ENCODE measurements at places on chromosomes 7 and 10. TPM values are rescaled to one million over a fixed set of nuclear protein-coding genes. Genes with fewer than 3 reads are reported as not detected.

- DNase-seq = no peak
- no peaks in the 10 kb centered on the region for H3K36me3 ChIP-seq
- H3K27me3 ChIP-seq = no peaks in the 10 kb centered on the region
- no peak overlapping the region for H3K27ac ChIP-seq
- H3K4me1 ChIP-seq = no peaks in the 10 kb centered on the region
These were observed 22.6 kb upstream of the ZNF735 start for GRCh38 chr7:64184376-64184775.

GRCh38 chr10:48511875-48512231, 93.0 kb downstream of the ARHGAP22 start:
- no peaks in the 10 kb centered on the region for H3K4me1 ChIP-seq
- H3K36me3 ChIP-seq = no peaks in the 10 kb centered on the region
- H3K27ac ChIP-seq = no peak overlapping the region

GRCh38 chr7:14219125-14219524, 229.7 kb upstream of the ETV1 start:
- no peak overlapping the region for H3K4me3 ChIP-seq
- H3K27ac ChIP-seq = no peak overlapping the region
- no peaks in the 10 kb centered on the region for H3K4me1 ChIP-seq
- no peak for DNase-seq

GRCh38 chr10:22461891-22462290, 116.6 kb downstream of the SPAG6 start:
- no peak for DNase-seq
- H3K36me3 ChIP-seq = no peaks in the 10 kb centered on the region
- no peaks in the 10 kb centered on the region for H3K4me1 ChIP-seq
- no peak overlapping the region for H3K27ac ChIP-seq
- no peaks in the 10 kb centered on the region for H3K27me3 ChIP-seq
- no peak overlapping the region for H3K4me3 ChIP-seq

- no peak overlapping the region for H3K27ac ChIP-seq
- no peaks in the 10 kb centered on the region for H3K27me3 ChIP-seq
- DNase-seq = no peak
- H3K36me3 ChIP-seq = no peaks in the 10 kb centered on the region
- no peak overlapping the region for H3K4me3 ChIP-seq
- H3K4me1 ChIP-seq = no peaks in the 10 kb centered on the region
These were observed 199.2 kb upstream of the KMT2E start for GRCh38 chr7:104814671-104815400.

DNA sequence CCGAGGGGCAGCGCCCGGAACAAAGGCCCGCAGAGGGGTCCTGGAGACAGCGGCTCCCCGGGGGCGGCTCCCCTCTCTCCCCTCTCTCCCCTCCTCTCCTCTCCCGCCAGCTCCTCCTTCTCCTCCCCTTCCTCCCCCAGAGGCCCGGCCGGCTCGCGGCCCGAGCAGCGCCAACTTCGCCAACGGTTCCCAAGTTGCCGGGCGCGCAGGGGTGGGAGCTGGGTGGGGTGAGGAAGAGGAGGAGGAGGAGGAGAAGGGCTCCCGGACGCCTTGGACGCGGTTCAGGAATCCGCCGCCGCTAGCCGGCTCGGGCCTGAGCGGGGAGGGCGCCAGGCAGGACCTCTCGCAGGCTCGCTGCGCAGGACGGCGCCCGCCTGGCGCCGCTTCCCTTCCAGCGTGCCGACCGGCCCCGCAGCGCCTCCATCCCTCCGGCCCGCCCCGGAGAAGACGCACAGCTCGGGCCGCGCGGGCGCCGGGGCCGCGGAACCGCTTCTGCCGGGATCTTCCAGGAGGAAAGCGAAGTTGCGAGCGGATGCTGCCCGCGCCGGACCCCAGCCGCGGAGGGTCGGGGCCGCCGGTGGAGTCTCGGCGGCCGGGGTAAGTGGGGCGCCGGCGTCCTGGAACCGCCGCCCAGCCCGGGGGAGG, at the start of gene CHST3:
Gene CHST3 (plus strand): TSS at position 298 of the 645 bp plus-strand sequence. CDS start 41,448 bp downstream, outside the sequence.
- DNase-seq = peak; percentile 8
- peaks cover 6% of the 10 kb centered on the region for H3K4me1 ChIP-seq
- no peak within 1 kb of the TSS for H3K27ac ChIP-seq
- no peaks in the 10 kb centered on the region for H3K27me3 ChIP-seq

Gene GRID1
- polyA plus RNA-seq = not detected

Gene HOXA11
- polyA plus RNA-seq = not detected

- DNase-seq = no peak
- no peak overlapping the region for H3K27ac ChIP-seq
- no peaks in the 10 kb centered on the region for H3K4me1 ChIP-seq
These were observed 169.6 kb downstream of the MTERF1 start for GRCh38 chr7:91710881-91711280.

GRCh38 chr10:89637113-89637512, 7.9 kb downstream of the PANK1 start:
- H3K27ac ChIP-seq = no peak overlapping the region
- H3K4me3 ChIP-seq = no peak overlapping the region
- H3K36me3 ChIP-seq = no peaks in the 10 kb centered on the region
- no peaks in the 10 kb centered on the region for H3K4me1 ChIP-seq

Gene CRPPA
- polyA plus RNA-seq = 0.32 TPM

Gene DLX5
- not detected for polyA plus RNA-seq

Gene CYP2C8
- 0.24 TPM for polyA plus RNA-seq

GRCh38 chr10:78441694-78442093, 408.0 kb downstream of the RPS24 start:
- H3K4me3 ChIP-seq = no peak overlapping the region
- DNase-seq = no peak
- H3K36me3 ChIP-seq = no peaks in the 10 kb centered on the region
- no peak overlapping the region for H3K27ac ChIP-seq

Gene PNLIPRP2
- polyA plus RNA-seq = not detected

DNA sequence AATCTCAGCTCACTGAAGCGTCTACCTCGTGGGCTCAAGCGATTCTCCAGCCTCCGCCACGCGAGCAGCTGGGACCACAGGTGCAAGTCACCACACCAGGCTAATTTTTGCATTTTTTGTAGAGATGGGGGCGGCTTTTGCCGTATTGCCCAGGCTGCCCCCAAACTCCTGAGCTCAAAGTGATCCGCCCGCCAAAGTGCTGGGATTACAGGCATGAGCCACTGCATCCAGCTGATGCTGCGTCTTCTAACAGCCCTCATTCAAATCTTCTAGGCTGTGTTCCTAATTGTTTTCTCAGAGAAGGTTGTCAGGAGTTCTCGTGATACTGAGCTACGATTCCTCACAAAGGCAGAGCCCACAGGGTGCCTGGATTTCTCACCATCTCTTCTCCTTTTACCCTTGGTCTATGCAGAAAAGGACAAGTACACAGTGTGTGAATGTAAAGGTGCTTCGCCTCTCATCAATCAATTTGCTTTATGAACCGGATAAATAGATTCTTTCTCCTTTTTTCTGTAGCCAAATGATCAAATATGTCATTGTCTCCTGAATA, 247.3 kb upstream of the PTN start:
- H3K27me3 ChIP-seq = no peaks in the 10 kb centered on the region
- no peaks in the 10 kb centered on the region for H3K36me3 ChIP-seq
- no peak overlapping the region for H3K27ac ChIP-seq
- DNase-seq = no peak
- no peaks in the 10 kb centered on the region for H3K4me1 ChIP-seq
- H3K4me3 ChIP-seq = no peak overlapping the region

Gene LDB3
- not detected for polyA plus RNA-seq

GRCh38 chr7:47970761-47971160, 8.7 kb downstream of the HUS1 start:
- no peak overlapping the region for H3K27ac ChIP-seq
- no peaks in the 10 kb centered on the region for H3K4me1 ChIP-seq
- H3K36me3 ChIP-seq = peaks cover 56% of the 10 kb centered on the region
- DNase-seq = no peak
- no peaks in the 10 kb centered on the region for H3K27me3 ChIP-seq

- no peak for DNase-seq
- no peak overlapping the region for H3K4me3 ChIP-seq
- no peaks in the 10 kb centered on the region for H3K27me3 ChIP-seq
- H3K4me1 ChIP-seq = peaks cover 13% of the 10 kb centered on the region
These were observed 12.4 kb downstream of the ANTXRL start for GRCh38 chr10:46299286-46299535.

DNA sequence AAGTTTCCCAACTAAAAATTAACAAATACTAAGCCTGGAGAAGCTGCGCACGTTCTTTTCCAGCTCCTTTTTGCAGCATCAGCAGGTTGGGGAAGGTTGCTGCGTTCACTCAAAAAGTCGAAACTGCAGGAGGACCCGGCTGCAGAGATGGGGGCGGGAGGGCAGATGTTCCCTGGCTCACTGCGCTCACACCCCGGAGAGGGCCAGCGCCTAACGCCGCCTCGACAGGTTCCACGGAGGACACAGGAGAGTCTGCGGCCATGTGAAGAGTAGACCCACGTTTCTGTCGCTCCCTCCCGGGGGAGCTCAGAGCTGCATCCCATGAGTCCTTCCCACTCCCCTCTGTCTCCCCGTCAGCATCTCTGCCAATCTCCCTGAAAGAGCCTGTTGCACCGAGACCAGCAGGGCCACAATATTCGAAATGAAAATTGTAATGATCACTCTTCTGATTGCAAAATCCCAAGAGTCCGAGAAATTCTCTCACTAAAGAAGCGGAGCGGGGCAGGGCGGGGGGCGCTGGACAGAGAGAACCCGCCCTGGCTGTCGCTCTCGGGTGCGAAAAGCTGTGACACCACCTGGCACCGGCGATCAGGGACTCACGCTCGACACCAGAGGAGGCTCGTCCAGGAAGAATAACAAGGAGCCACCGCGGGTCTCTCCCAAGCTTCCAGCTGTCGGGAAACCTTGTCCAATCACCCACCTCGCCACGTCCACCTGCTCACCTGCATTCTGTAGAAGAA, 131.5 kb upstream of the PFKP start:
- no peak overlapping the region for H3K4me3 ChIP-seq
- no peak for DNase-seq
- no peaks in the 10 kb centered on the region for H3K4me1 ChIP-seq
- H3K27me3 ChIP-seq = no peaks in the 10 kb centered on the region
- no peak overlapping the region for H3K27ac ChIP-seq

DNA sequence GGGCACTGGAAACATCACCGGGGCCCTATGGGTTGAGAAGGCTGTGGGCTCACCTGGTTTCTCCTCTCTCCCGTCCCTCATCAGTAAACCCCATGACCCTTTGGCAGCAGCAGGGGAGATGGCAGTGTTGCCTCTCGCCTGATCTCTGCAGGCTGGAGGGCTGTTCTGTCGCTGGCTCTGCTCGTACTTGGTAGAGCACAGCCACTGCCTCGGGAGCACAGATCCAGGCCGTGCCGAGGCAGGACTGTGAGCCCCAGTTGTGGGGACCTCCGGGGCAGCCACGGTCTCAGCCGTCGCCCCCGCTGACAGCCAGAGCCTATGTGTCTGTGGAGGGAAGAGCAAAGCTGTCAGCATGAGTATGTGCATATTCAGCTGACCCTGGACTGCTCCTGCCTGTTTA, 94.9 kb downstream of the PTPRE start:
- no peaks in the 10 kb centered on the region for H3K27me3 ChIP-seq
- DNase-seq = no peak
- H3K4me1 ChIP-seq = no peaks in the 10 kb centered on the region
- H3K27ac ChIP-seq = no peak overlapping the region
- no peak overlapping the region for H3K4me3 ChIP-seq

DNA sequence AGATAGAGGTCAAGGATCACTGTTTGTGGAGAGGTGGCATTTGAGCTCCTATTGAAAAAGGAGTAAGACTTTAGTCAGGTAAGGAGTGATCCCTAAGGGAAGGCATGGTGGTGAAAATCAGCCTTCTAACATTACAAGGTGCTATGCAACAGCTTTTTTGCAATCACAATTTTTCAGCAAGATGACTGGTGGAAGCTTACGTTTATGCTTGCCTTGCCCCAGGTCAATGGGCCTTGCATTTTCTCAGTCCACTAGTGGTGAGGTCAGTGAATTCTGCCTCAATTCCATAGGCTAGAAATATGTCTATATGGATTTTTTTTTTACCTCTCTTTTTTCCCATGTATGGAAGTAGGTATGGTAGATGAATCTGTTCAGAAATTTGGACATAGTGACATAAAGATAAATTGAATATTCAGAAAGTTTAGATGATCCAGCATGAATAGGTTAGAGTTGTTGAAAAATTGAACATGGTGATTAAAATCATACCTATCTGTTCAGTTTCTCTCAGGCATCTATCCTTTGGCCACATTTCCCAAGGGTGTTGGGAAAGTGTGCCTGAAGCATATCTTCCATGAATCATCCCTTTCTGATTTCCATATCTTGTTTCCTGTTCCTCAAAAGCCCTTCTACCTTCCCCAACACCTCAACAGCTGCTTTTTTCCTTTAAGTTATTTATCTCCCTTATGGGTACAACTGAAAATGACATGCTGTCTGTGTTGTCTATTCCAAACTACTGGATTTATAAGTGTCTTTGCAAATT, 71.9 kb upstream of the PTPRZ1 start:
- DNase-seq = no peak
- no peaks in the 10 kb centered on the region for H3K4me1 ChIP-seq
- no peak overlapping the region for H3K4me3 ChIP-seq
- no peaks in the 10 kb centered on the region for H3K36me3 ChIP-seq
- H3K27ac ChIP-seq = no peak overlapping the region

- H3K4me1 ChIP-seq = no peaks in the 10 kb centered on the region
- no peak overlapping the region for H3K4me3 ChIP-seq
- no peak overlapping the region for H3K27ac ChIP-seq
- no peaks in the 10 kb centered on the region for H3K36me3 ChIP-seq
- DNase-seq = no peak
These were observed 10.4 kb downstream of the CALML3 start for GRCh38 chr10:5534880-5535856.

GRCh38 chr7:76023002-76023401, 24.8 kb downstream of the STYXL1 start:
- peaks cover 5% of the 10 kb centered on the region for H3K36me3 ChIP-seq
- H3K4me3 ChIP-seq = no peak overlapping the region
- no peak for DNase-seq

Gene SPDYE2B
- 0.28 TPM for polyA plus RNA-seq

Gene NANOS1
- polyA plus RNA-seq = 0.07 TPM

DNA sequence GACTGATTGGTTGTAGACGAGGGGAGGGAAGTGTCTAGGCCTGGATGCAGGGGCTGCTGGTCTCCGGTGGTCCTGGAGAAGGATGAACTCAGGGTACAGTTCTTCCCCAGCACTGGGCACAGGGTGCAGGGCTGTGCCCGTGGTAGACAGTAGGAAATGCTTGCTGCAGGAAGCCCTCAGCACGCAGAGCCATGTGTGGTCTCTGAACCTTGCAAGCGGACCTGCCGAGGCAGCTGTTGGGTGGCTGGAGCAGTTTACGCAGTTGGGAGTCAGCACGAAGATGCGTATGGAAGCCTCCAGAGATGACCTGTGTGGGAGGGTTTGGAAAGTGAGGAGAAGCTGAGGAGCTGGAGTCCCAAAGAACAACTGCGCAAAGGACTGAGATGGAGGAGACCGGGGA, 39.0 kb downstream of the DOCK1 start:
- H3K27ac ChIP-seq = no peak overlapping the region
- no peaks in the 10 kb centered on the region for H3K27me3 ChIP-seq
- no peaks in the 10 kb centered on the region for H3K4me1 ChIP-seq
- no peak overlapping the region for H3K4me3 ChIP-seq
- H3K36me3 ChIP-seq = no peaks in the 10 kb centered on the region

GRCh38 chr7:108299251-108299973, 156.8 kb downstream of the NRCAM start:
- H3K36me3 ChIP-seq = no peaks in the 10 kb centered on the region
- H3K27ac ChIP-seq = no peak overlapping the region
- no peak for DNase-seq
- H3K4me3 ChIP-seq = no peak overlapping the region
- no peaks in the 10 kb centered on the region for H3K4me1 ChIP-seq

Gene SRRM3
- polyA plus RNA-seq = not detected
